ENCODE measurements at places on chromosomes 2 and 18.
A peak's percentile ranks its signal among the peaks of the same experiment; 100 is the strongest.

GRCh38 chr18:39166776-39167175 is 1601.2 kb upstream of the CELF4 start:
- no peak for DNase-seq

GRCh38 chr2:11498543-11499034 is 32.6 kb upstream of the E2F6 start:
- no peak for DNase-seq

DNA sequence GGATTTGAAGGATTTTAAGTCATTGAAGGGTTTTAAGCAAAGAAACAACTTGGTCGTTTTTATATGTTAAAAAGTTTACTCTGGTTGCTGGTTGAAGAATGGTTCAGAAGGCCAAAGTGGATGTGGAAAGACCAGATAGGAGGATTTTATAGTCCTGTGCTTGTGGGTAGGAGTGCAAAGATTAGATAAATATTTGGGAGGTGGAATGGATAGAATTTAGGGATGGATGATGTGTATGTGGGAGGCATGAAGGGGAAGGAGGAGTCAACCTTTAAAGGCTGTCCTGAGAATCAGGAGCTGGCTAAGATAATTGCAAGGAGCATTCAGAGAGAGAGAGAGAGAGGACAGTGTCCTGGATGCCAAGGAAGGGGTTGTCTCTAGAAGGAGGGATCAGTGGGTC is 190.1 kb upstream of the SPRED2 start:
- DNase-seq: no peak

- peak; percentile 62 for DNase-seq
Observed at GRCh38 chr2:168456521-168457189, 583 bp downstream of the CERS6 start.

GRCh38 chr2:3236300-3237045 is 141.1 kb downstream of the EIPR1 start:
- no peak for DNase-seq
